Activated T-cell treated with anti-CD3 and anti-CD28 coated beads, Interleukin-2, amount 50 U/mL, for 1 hour (primary cell): ENCODE measurements at places on chromosomes 4 and X.

DNA sequence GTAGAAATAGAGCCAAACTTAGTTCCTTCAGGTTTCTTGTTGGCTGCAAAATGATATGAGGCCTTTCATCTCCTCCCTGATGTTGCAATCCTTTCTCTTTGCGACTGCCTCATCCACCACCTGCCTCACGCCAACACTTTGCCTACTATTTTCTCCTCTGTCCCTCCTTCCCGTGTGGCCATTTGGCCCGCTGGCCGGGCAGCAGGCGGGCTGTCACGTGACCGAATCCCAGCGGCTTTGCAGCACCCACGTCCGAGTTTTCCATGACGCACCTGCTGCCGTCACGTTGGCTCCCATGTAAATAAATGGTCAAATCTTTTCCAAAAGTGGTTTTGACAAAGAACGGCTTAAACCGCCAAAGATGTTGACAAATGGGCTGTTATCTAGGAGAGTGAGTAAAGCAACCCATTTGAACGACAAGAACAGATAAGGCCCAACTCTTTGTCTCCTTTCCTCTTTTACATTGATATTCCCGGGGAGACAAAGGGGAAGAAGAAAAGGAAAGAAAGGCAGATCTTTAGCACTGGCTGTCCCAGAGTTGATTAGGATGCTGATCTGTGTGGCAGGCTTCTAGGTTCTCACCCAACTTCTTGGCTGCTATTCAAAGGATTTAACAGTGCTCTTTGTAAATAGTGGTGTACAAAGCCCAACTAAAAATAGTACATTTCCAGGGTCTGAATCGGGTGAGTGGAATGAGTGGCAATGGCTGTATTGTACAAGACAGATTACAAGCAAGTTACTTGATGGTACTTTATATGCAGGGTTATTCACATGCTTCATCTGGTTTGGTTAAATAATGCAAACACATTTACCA lies 174.2 kb upstream of the JADE1 start:
- DNase-seq: no peak

- no peak for DNase-seq
Measured at GRCh38 chrX:66012094-66012534, 27.8 kb downstream of the VSIG4 start.

DNA sequence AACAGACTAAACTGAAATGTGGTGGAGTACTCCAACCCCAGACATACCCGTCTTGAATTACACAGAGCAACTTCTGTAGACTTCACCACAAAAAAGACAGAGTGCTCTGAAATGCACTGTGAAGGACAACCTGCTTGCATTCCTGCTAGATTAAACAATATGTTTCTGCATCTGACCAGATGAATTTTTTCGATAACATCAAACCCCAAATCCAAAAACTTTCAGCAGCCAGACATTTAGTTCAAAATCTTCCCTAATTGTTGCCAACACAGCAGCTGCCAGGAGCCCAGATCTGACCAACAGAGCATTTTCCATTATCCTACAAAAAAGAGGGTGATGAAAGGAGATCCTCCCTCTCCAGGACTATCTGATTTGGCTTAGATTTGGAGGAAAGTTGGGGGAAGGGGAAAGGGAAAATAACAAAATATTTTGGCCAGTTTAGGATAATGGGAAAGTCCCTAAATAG lies 356.5 kb downstream of the PDGFC start:
- DNase-seq: no peak

- no peak for DNase-seq
Measured at GRCh38 chr4:83644677-83645659, 109.1 kb downstream of the GPAT3 start.

GRCh38 chr4:66911880-66912279 lies 633.4 kb downstream of the CENPC start:
- DNase-seq: no peak

- DNase-seq: no peak
Measured at GRCh38 chr4:143617994-143618679, 82.3 kb downstream of the FREM3 start.

- no peak for DNase-seq
Measured at GRCh38 chr4:100590325-100590724, 72.5 kb upstream of the EMCN start.

DNA sequence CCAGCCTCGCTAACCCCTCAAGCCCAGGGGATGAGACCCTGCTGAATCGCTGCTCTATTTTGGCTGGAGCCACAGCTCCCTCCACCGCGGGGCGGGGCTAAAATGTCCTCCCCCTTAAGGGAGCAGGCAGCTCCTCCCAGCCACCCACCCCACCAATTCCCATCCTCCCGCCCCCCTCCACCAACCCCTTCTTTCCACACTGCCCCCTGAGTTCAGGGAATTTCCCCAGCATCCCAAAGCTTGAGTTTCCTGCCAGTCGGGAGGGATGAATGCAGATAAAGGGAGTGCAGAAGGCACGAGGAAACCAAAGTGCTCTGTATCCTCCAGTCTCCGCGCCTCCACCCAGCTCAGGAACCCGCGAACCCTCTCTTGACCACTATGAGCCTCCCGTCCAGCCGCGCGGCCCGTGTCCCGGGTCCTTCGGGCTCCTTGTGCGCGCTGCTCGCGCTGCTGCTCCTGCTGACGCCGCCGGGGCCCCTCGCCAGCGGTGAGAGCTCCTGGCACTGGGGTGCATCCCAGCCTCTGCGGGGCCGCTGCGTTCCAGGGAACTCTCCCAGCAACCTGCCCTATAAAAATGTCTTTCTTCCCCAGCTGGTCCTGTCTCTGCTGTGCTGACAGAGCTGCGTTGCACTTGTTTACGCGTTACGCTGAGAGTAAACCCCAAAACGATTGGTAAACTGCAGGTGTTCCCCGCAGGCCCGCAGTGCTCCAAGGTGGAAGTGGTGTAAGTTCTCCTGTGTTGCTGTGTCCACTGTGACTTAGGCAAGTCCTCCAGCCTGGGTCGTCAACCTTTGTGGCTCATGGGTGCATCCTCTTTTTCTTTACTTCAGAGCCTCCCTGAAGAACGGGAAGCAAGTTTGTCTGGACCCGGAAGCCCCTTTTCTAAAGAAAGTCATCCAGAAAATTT lies at the start of gene CXCL6:
CXCL6 (plus strand) TSS at position 306 of the 907 bp plus-strand sequence; CDS start at position 379, 73 bp downstream.
- DNase-seq: no peak

GRCh38 chr4:74524985-74525384 lies 80.0 kb downstream of the AREG start:
- no peak for DNase-seq

GRCh38 chrX:104370089-104370488 lies 115.4 kb upstream of the ESX1 start:
- no peak for DNase-seq
